Right renal cortex interstitium (tissue), 3 donors: ENCODE measurements at places on chromosomes 7 and 10.

DNA sequence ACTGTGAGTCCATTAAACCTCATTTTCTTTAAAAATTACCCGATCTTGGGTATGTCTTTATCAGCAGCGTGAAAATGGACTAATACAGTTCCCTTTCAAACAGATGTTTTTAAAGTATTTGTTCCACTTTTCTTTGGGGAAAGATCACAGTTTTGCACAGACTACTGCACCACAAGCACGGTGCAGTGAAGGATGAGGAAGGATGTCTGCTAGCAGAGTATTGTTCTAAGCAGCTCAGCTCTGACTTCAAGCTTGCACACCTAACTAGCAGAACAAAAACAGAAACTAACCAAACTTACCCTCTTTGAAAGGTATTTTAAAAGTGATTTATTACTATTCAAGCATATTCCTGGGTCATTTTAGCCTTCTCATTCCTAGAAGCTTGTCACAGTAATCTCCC, 20.0 kb downstream of the THNSL1 start:
- no peak for DNase-seq

- DNase-seq, result no peak
Measured at GRCh38 chr10:108562105-108562504, 1361.2 kb downstream of the XPNPEP1 start.

GRCh38 chr7:106775552-106775936, 89.5 kb upstream of the PIK3CG start:
- DNase-seq, result no peak

DNA sequence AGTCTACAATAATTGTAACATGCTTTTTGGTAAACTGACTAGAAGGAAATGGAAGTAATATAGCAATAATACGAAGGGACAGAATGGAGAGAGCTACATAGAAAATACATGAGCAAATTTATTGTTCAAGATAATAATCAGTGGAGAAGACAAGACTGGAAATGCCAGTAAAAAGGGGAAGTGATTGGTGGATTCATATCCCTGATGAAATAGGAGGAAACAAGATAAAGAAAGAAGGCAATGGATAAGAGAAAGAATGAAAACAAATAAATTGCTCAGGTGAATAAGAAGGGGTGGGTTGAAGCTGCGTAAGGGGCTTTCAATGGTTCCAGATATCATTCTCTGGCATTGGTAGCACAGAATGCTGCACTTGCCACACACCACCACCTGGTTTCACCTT, 135.9 kb downstream of the LRRN3 start:
- no peak for DNase-seq

DNA sequence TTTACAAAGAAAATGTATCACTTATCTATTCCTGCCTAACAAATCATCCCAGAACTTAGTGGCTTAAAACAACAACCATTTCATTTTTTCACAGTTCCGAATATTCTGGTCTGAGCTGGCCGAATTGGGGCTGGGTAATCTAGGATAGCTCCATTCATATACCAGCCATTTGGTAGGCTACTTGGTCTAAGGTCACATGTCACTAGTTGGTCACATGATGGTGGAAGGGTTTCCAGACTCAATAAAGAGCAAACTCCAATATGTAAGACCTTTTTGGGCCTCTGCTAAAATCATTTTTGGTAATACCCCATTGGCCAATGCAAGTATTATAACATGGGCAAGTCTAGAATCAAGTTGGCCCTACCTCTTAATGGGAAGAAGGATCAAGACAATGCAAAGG, 55.3 kb upstream of the FGL2 start:
- DNase-seq, result no peak

GRCh38 chr10:132373241-132373955, 23.6 kb upstream of the PWWP2B start:
- no peak for DNase-seq

GRCh38 chr7:68348401-68348800, 1249.9 kb upstream of the AUTS2 start:
- no peak for DNase-seq

DNA sequence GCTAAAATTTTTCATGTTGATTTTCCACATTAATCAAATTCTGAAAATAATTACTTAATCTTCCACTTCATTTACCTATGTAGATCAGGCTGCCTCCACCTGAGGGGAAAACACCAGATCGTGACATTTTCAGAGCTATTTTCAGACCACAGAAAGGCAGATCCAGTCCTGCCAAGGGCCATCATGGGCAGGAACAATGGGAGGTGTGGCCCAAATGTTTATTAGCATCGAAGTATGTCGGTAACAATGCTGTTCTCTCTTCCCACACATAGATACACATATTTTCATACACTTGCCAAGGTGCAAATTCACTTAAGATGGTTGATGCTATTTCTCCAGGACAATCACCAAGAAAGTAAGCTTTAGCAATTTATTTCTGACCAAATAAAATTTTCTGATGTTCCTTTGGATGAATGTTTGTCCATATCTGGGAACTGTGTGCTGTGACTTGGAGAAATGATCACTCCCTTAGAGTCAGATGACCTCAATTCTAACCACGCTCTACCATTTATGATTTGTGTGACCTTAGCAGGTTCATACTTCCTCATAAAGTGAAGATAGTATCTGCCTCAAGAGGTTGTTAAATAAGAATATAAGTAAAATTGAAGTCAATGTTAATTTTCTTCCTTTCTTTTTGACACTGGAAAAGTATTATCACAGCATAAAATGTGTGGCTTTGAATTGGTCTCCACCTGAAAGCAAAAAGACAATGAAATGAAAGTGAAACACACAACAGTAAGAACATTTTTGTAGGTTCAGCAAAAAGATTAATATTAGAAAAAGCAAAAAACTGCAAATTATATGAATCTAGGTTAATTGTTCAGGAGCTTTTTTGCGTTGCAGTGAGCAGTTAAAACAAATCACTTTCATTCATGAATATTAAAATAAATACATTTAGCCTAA, 310.4 kb upstream of the PHF14 start:
- DNase-seq, result no peak

DNA sequence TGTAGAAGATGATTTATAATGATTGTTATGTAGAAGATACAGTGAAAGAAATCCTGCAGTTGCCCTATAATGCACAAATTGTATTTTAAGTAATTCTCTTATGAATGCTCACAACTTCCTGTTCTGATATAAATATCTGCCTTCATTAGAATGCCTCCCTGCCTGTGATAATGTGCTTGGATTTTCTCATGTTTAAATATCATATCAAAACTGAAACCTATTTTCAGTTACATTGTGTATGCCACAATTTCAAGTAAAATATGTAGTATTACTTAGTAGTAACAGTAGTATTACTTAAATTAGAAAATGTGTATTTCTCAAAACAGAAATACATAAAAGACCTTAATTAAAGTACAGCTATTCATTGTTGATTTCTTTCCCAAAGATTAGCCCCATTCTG, 41.1 kb upstream of the TFEC start:
- no peak for DNase-seq

- no peak for DNase-seq
Measured at GRCh38 chr7:87959336-87959735, 25.3 kb downstream of the ADAM22 start.

- no peak for DNase-seq
Measured at GRCh38 chr10:67975871-67976270, 91.4 kb downstream of the SIRT1 start.

DNA sequence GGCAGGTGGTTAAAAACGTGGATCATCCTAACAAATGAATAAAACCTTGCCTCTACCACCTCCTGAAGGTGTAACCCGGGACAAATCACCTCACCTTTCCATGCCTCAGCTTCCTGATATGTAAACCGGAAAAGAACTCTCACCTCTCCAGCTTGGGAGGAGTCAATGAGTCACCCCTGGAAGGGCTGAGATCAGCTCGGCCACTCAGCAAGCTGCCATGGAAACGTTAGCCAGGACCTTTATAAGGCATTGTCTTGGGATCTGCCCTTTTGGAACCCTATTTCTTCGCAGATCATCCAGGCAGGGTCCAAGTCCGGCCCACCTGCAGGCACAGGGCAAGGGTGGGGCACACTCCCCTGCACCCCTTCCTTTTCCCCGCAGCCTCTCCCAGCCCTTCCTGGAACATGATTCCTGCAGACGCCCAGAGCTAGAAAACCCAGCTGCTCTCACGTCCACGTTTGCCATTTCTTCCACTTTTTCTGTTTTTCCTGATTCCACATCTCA, 81.6 kb upstream of the PFKP start:
- no peak for DNase-seq

DNA sequence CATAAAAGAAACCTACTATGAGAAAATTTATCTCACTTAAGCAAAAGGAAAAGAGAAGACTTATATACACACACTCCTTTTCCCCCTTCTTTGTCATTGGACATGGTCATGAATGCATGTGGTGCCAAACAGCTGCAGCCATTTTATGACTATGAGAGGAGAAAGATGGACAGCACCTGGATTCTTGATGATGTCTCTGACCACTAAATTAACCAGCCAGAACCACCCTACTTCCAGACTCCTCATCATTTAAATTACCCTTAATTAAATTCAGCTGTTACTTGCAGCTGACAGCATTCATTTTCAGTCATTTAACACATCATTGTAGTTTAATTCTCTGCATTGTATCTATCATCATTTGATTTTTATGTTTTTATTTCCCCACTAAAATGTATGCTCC, 379.0 kb upstream of the HPS1 start:
- DNase-seq, result no peak

- DNase-seq, result no peak
Measured at GRCh38 chr7:67021260-67021659, 24.6 kb downstream of the TYW1 start.

- no peak for DNase-seq
Measured at GRCh38 chr10:131825150-131825848, 75.5 kb upstream of the PPP2R2D start.

- DNase-seq, result no peak
Measured at GRCh38 chr7:135519233-135519688, 9.4 kb upstream of the CNOT4 start.

GRCh38 chr10:30581779-30582380, 47.7 kb downstream of the LYZL2 start:
- DNase-seq, result no peak

- no peak for DNase-seq
Measured at GRCh38 chr10:120386896-120387295, 70.1 kb upstream of the PLPP4 start.

DNA sequence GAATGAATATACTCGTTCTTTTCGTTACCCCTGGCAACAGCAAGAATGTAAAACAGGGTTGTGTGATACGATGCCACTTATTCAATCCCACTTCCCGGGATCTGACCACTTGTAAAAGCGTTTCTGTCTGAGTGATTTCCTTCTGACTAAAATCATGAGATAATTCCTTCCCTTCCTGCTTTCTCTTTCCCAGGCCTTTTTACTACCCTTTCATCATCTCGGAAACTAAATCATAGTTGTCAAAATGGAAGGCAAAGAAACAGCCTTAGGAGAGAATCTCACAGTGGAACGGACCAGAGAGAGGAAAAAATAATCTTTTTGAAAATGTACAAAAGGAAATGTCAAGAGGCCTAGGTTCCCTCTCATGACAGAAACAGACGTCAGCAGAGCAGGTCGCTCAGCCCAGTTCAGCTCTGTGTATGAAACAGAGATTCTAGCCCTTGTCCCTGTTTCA, 29.8 kb downstream of the DIP2C start:
- no peak for DNase-seq

GRCh38 chr10:121791761-121792160, 136.1 kb downstream of the ATE1 start:
- no peak for DNase-seq

GRCh38 chr7:81533931-81534330, 235.9 kb downstream of the HGF start:
- no peak for DNase-seq

DNA sequence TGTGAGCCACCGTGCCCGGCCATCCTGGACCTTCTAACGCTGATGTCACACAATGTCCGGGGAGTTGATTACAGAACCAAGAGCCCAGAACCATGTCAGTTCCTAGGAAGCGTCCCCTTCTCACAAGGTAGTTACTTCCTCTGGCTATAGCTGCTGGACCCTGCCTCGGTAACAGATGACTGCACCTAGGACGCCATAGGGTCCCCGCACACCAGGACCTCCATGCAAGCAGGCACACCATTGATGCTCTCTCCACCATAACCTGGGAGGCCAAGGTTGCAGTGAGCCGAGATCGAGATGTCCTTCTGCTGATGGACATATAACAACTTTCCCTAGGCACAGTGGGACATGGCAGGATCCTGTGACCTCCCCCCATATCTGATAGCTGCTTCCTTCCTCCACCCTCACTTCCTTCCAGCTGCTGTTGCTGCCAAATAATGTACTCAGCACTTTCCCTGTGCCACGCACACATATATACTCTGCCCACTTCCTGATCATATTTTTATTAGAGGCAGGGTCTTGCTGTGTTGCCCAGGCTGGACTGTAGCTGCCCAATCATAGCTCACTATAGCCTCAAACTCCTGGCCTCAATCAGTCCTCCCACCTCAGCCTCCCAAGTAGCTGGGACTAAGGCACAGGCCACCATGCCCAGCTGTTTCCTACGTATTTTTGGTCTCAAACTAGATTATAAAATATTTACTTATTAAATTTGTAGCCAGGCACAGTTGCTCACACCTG, 3.5 kb upstream of the SNX8 start:
- DNase-seq, result no peak

DNA sequence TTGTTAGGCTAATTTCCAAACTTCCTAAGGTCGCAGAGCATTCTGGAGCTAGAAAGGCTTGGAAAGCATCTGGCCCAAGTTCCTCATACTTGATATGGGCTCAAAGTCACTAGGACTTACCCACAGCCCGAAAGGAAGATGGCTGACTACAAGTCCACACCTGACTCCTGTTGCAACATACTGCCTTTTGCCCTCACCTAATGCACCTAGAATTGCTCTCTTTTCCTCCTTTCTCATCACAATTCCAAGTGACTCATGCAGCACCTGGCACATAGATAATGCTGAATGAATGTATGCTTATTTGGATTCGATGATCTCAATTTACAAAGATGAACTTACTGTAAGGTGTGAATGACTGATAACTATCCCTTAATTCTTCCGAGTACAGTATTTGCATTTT, 131.5 kb downstream of the SORBS1 start:
- no peak for DNase-seq

DNA sequence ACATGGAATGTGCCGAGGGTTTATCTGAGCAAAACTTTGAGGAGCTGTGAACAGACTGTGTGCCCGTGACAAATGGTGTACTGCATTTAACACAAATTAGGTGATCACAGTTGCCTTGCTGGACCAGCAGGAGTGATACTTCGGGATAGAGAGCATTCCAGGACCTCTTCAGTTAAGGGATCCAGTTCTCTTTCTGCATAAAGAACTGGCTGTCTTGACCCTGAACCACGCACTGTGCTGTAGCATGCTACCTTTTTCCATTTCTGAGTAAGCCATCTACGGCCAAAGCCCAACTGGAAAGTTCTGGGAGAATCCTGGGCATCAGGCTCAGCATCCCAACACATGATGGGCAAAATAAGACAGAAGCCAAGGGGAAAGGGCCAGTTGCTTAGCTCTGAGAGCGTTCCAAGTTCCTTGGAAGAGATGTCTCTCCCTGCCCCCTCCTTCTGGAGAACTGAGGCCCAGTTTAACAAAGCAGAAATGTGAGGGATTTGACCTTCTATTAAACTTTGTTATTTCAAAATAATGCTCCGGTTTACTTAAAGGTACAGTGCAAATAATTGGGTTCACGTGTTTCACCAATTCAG, 37.9 kb upstream of the ADD3 start:
- no peak for DNase-seq
